Activated T-helper 1 cell treated with anti-CD3 and anti-CD28 coated beads, Interleukin-12 subunit alpha, Interleukin-12 subunit beta, Interleukin-2, Interleukin-4 antibody, amounts not matched to agents 30 ng/mL and 10 ng/mL and 1 ng/mL, durations not matched to agents 14 hours and 24 hours and 36 hours (primary cell): ENCODE measurements at places on chromosomes 12 and 14.

- DNase-seq, result no peak
- H3K4me1 ChIP-seq, result peaks cover 30% of the 10 kb centered on the region
- H3K27me3 ChIP-seq, result no peaks in the 10 kb centered on the region
- peaks cover 27% of the 10 kb centered on the region for H3K36me3 ChIP-seq
- no peak overlapping the region for H3K4me3 ChIP-seq
Measured at GRCh38 chr12:12396694-12397093, 39.8 kb downstream of the BORCS5 start.

DNA sequence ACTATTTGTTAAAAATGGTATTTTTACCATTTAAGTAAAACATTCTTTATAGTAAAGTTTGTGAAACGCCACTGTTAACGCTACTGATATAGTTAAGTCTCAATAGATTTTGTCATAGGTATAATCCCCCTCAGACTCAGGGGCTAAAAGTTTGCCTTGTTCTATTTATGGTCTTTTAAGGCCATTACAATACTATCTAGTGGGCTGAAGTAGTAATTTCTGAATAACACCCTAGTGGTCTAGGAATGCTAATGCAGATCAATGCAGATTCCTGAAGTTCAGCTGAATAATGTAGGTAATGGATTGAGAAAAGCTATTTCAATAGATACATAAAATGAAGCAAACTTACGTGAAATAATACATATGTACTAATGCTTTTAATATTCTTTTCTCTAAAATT, 989.3 kb upstream of the NOVA1 start:
- no peaks in the 10 kb centered on the region for H3K36me3 ChIP-seq
- DNase-seq, result no peak
- no peaks in the 10 kb centered on the region for H3K4me1 ChIP-seq
- no peak overlapping the region for H3K4me3 ChIP-seq

DNA sequence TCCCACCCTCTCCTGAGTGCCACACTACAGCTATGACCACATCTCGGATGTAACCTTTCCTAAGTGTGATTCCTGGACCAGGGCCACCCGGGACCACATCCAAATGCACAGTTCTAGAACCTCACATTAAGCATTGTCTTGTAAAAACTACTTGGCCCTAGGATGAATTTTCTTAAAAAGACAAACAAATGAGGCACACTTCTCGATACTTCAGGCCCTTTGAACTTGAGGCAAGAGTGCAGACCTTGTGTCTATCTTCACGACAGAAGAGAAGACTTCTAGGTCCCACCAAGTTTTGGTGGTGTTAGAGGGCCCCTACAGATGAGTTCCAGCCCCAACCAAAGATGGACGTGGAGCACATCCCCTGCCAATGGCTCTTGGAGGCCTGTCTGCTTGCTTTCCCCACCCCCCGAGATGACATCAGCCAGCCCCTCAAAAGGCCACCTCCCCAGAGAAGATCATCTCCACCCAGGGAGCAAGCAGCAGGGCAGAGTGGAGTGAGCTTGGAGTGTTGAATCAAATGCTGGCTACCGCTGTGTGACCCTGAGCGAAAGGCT, 9.3 kb downstream of the ISCU start:
- DNase-seq, result no peak
- H3K4me3 ChIP-seq, result no peak overlapping the region
- peaks cover 25% of the 10 kb centered on the region for H3K36me3 ChIP-seq
- peaks cover 76% of the 10 kb centered on the region for H3K4me1 ChIP-seq
- no peaks in the 10 kb centered on the region for H3K27me3 ChIP-seq
- H3K27ac ChIP-seq, result no peak overlapping the region

DNA sequence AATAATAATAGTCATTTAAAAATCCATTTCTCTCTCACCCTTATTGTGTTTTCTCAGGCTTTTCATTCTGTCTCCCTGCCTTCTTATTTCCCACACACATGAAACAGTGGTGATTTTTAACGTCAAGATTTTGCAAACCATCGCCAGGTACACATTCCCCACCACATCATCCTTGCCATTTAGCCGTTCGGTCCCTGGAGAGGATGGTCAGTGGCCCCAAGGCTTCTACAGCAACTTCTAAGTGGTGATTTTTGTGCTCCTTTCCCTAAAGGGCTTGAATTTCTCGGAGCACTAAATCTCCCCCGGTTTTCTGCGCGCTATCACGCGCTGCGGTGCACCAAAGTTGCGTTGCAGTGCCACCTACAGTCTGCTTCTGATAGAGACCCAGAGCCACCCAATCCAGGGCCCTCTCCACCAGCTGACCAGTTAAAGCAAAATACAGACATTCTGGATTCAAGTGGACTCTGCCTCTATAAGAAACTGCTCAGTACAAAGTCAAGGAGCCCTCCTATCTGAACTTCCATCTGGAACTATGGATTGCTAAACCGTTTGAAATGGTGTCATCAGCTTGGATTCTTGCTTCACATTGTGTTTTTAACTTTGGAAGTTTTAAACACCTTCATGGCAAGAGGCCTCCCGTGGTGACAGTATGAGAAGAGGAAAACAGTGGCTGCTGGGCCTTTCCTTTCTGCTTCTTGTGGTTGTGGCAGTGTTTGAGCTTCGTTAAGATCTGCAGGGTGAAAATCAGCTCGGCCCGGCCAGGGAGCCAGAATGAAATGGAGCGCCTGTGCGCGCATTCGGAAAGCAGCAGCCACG, 234.0 kb downstream of the SPTSSA start:
- no peaks in the 10 kb centered on the region for H3K36me3 ChIP-seq
- peak overlapping the region; percentile 40 for H3K4me3 ChIP-seq
- H3K27ac ChIP-seq, result no peak overlapping the region
- peaks cover 16% of the 10 kb centered on the region for H3K4me1 ChIP-seq

GRCh38 chr12:89858718-89859117, 150.1 kb upstream of the ATP2B1 start:
- no peak overlapping the region for H3K4me3 ChIP-seq
- no peak for DNase-seq
- H3K36me3 ChIP-seq, result peaks cover 15% of the 10 kb centered on the region
- no peaks in the 10 kb centered on the region for H3K27me3 ChIP-seq

GRCh38 chr14:101120641-101121507, 217.4 kb upstream of the RTL1 start:
- H3K36me3 ChIP-seq, result no peaks in the 10 kb centered on the region
- peaks cover 11% of the 10 kb centered on the region for H3K27me3 ChIP-seq
- peak overlapping the region; percentile 38 for H3K4me3 ChIP-seq
- DNase-seq, result no peak
- H3K4me1 ChIP-seq, result peaks cover 10% of the 10 kb centered on the region

DNA sequence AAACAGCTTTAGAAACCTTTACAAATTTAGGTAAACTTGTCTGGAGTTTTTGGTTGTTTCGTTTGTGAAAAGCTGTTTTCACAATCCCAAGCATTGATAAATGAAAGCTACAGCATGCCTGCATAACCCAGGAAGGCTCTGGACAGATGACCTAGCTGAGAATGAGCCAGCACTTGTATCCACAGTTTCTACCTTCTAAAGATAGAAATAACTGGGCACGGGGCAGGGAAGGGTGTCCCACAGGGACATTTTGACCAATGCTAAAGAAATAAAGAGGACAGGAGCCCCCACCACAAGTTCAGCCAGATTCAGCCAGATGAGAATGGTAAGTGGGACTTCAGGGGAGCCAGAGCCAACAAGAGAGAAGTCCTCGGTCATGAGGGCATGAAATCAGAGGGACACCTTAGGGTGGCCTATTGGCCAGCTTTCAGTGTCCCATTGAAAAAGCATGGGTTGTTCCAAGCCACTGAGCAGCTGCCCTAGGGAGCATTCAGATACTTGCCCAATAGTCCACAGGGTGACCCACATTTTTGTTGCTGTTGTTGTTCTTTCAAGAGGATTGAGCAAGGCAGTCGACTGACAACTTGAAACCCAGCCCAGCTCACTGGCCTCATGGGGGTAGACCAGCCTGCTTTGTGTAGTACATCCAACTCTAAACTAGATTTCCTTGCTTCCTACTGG, 140.3 kb upstream of the NUDT4 start:
- H3K4me1 ChIP-seq, result no peaks in the 10 kb centered on the region
- no peak overlapping the region for H3K27ac ChIP-seq
- H3K27me3 ChIP-seq, result no peaks in the 10 kb centered on the region

DNA sequence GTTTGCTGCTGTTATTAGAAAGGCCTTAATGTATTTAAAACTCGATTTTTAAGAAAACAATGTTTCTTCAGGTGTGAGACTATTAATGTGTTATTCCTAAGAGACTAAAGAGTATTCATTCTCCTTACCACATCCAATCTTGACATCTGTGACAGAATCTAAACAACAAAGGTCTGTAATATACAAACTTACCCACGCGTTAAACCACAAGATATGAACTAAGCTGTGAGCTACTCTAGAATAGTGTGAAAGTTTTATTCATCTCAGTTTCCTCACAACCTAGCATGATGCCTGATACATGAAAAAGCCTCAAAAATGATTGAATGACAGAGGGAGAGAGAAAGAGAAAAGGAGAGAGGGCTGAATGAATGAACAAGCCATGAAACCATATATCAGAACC, 117.3 kb upstream of the COCH start:
- H3K27me3 ChIP-seq, result peaks cover 3% of the 10 kb centered on the region
- no peaks in the 10 kb centered on the region for H3K36me3 ChIP-seq

- H3K4me3 ChIP-seq, result no peak overlapping the region
- no peak for DNase-seq
- no peaks in the 10 kb centered on the region for H3K27me3 ChIP-seq
- peak overlapping the region; percentile 10 for H3K27ac ChIP-seq
- H3K36me3 ChIP-seq, result peaks cover 3% of the 10 kb centered on the region
Measured at GRCh38 chr14:94390372-94391086, 2.1 kb upstream of the SERPINA1 start.

- peaks cover 47% of the 10 kb centered on the region for H3K36me3 ChIP-seq
- no peaks in the 10 kb centered on the region for H3K27me3 ChIP-seq
- H3K4me3 ChIP-seq, result no peak overlapping the region
- no peak for DNase-seq
- peaks cover 26% of the 10 kb centered on the region for H3K4me1 ChIP-seq
Measured at GRCh38 chr12:108542320-108542719, 18.7 kb downstream of the SART3 start.

- H3K27ac ChIP-seq, result no peak overlapping the region
- no peaks in the 10 kb centered on the region for H3K27me3 ChIP-seq
- DNase-seq, result no peak
- peaks cover 2% of the 10 kb centered on the region for H3K36me3 ChIP-seq
Measured at GRCh38 chr12:42422785-42423184, 96.8 kb downstream of the PPHLN1 start.

- H3K4me3 ChIP-seq, result no peak overlapping the region
- H3K4me1 ChIP-seq, result peaks cover 9% of the 10 kb centered on the region
- no peak for DNase-seq
- no peak overlapping the region for H3K27ac ChIP-seq
Measured at GRCh38 chr12:113325916-113326315, 9.0 kb downstream of the SLC8B1 start.

GRCh38 chr14:93104961-93105360, 10.8 kb downstream of the ITPK1 start:
- DNase-seq, result no peak
- peaks cover 57% of the 10 kb centered on the region for H3K4me1 ChIP-seq
- no peak overlapping the region for H3K27ac ChIP-seq
- peaks cover 5% of the 10 kb centered on the region for H3K36me3 ChIP-seq
- no peaks in the 10 kb centered on the region for H3K27me3 ChIP-seq

GRCh38 chr14:76007852-76008251, 22.3 kb downstream of the IFT43 start:
- no peaks in the 10 kb centered on the region for H3K27me3 ChIP-seq
- H3K36me3 ChIP-seq, result peaks cover 6% of the 10 kb centered on the region
- DNase-seq, result no peak
- no peak overlapping the region for H3K4me3 ChIP-seq
- no peak overlapping the region for H3K27ac ChIP-seq
- no peaks in the 10 kb centered on the region for H3K4me1 ChIP-seq

DNA sequence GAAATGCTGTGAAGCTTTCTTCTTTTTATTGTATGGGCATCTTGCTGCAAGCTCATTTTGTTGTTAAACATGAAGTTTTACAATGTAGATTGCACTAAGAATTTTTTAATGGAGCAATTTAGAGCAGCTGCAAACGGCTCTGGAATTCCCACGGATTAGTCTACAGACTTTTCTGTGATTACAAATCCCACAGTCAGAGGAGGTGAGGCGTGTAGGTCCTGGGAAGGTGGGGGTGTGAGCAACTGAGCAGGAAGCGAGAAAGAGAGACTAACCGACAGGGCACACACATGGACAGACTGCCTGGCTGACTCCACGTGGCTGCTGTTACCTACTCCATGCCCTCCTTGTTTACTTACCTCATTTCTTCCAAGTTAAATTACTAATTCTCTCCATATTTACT, 348.5 kb downstream of the NPAS3 start:
- no peak for DNase-seq
- H3K4me1 ChIP-seq, result no peaks in the 10 kb centered on the region
- no peak overlapping the region for H3K4me3 ChIP-seq
- no peak overlapping the region for H3K27ac ChIP-seq

- H3K4me1 ChIP-seq, result no peaks in the 10 kb centered on the region
- no peaks in the 10 kb centered on the region for H3K36me3 ChIP-seq
- no peak overlapping the region for H3K4me3 ChIP-seq
- H3K27ac ChIP-seq, result no peak overlapping the region
- DNase-seq, result no peak
- no peaks in the 10 kb centered on the region for H3K27me3 ChIP-seq
Measured at GRCh38 chr14:36901861-36902260, 240.2 kb downstream of the PAX9 start.

DNA sequence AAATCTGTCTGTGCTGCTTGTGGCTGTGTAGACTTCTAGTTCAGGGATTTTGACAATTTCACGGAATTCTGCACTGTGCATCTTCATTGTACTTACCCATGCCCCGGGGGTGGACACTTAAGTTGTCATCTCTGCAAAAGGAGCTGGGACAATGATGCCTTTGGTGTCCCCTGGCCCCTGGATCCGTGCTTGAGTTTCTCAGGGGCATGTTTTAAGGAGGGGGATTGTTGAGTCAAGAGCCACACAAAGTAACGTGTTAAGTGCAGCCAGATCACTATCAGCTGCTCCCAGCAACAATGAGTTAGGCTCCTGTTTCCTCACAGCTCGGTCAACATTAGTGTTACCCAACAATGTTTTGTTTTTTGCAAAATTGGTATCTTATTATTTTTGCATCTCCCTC, 305.0 kb upstream of the DIO3 start:
- H3K36me3 ChIP-seq, result no peaks in the 10 kb centered on the region
- H3K27ac ChIP-seq, result no peak overlapping the region
- no peak for DNase-seq
